ENCODE measurements at places on chromosomes 2 and 18. TPM values are rescaled to one million over a fixed set of nuclear protein-coding genes. Genes with fewer than 3 reads are reported as not detected.

GRCh38 chr2:233418052-233418760 lies 63.9 kb downstream of the DGKD start:
- no peak for DNase-seq

DNA sequence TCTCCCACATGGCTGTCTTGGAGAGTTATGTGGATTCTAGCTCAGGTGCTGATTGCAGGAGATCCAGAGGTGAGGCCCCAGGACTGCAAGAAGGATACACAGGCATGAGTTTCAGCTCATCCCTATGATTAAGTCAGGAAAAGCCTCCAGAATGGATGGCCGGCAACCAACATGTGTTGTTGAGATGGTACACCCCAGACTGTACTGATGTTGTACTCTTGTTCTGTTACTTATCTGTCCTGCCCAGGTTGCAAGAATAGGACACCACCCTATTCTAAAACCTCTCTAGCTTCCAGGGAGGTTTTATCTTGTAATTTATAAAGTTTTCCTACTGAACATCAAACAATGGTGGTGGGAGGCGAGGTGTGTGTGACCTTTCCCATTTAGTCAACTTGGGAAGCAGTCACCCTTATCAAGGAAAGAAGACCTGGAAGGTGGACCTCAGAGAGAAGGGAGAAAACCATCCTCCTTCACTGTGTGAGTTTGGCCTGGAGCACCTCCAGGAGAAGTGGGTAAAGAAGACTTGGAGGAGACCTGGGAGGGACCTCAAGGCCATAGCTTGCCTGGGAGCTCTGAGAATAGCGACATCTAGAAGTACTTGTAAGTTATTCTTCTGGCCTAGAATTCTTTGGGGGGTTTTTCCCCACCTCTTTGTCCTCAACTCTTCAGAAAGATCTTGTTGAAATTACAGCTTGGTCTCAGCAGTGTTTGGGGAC lies 8.6 kb downstream of the FAM124B start:
- DNase-seq: no peak

DNA sequence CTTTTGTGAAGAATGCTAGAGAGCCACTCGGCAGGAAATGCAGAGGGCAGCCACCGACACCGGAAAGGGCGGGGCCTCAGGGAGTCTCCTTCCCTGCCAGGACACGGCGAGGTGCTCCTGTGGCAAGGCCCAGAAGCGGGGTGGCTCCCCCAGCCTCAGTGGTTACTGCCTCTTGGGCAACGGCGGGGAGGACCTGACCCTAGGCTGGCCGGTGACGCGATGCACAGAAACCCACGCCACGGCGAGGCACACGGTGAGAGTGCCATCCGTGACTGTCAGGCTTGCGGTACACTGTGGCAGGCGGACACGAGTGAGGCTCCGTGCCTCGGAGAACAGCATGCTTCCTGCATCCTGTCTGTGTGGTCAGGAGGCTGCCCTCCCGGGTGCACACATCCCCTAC lies 47.8 kb downstream of the ZAP70 start:
- peak; percentile 47 for DNase-seq

DNA sequence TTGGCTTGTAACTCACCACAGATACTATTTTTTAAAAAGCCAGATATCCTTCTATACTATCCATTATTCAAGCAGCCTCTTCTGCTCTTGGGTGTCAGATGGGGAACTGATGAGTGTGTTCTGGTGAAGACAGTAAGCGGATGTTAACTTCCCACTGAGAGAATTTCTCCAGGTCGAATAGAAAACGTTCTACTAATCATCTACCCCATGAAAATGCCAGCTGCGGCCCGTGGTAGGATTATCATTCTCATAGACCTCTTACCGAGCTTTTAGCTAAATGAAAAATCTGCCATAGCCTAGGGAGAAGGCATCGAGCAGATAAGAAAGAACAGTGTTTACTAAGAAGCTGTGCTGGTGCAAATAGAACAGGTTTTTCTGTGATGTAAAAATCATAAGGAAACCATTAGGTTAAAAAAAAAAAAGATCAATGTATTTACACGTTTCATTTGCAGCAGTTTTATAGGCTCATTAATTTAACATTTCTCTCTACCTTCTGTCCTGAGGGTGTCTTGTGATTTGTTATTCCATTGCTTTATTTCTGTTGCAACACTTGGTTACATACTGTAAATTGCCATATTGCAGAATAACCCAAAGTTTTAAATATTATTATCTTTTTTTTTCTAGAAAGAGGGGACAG lies 1521.5 kb upstream of the ZEB2 start:
- no peak for DNase-seq

MAP3K19 gene
- not detected for polyA plus RNA-seq

- no peak for DNase-seq
These were observed 75.6 kb downstream of the ATL2 start for GRCh38 chr2:38301340-38301968.

- DNase-seq: no peak
These were observed 384.5 kb upstream of the MEIS1 start for GRCh38 chr2:66050392-66050791.

DNA sequence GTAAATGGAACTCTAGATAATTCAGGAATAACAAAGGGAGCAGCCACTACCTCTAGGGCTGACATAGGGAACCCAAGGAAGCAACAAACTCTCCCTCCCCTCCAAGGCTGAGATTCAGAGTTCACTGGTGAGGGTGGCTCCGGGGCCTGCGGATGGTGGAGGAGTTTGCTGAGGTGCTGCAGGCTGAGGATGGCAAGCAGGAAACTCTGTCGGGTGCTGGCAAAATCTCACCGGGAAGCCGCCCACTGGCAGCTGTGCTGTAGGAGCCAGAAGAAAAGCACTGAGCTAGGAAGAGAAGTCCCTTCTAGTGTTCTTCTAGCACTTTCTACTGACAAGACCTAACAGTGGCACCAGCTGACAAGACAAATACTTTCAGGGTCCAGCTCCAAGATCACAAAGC lies 12.5 kb upstream of the HAAO start:
- DNase-seq: no peak

MOGAT1 gene
- not detected for polyA plus RNA-seq

ERFE gene
- polyA plus RNA-seq: not detected

DNA sequence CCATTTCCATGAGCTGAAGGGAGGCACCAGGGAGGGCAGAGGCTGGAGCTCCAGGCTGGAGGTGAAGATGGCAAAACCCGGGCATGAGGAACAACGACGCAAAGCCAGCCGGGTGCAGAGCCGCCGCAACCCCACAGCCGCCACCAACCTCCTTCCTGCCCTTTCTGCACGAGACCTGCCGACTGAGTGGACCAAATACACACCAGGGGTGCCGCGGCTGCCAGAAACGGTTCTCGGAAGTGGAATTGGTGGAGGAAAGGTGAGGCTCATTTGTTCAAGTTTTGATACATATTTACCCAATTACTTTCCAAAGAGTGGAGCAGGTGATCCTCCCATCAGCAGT lies 8.4 kb upstream of the CIDEA start:
- no peak for DNase-seq

PSMD1 gene
- 54.3 TPM for polyA plus RNA-seq

DNA sequence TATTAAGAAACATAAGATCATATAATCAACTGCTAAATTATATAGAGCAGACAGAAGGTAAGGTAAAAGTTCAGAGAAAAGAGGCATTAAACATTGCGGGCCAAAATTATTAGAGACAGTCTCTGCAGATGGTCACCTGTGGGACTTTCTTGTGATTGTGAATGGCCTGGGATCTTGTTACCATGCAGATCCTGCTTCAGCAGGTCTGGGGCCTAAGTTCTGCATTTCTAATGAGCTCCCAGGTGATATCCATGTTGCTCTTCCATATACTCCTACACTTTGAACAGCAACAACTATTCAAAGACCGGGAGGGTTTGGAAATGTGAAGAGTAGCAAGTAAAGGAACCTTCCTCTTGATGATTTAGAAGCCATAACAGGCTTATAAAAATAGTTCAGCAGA lies 8.5 kb upstream of the ETAA1 start:
- DNase-seq: no peak

DNA sequence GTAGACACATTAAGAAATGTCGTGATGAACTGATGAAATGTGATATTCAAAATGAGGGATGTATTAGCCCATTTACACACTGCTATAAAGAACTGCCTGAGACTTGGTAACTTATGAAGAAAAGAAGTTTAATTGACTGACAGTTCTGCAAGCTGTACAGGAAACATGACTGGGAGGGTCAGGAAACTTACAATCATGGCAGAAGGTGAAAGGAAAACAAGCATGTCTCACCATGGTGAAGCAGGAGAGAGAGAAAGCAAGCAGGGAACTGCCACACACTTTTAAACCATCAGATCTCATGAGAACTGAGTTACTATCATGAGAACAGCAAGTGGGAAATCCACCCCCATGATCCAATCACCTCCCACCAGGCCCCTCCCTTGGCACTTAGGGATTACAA lies 1010.8 kb upstream of the CELF4 start:
- DNase-seq: peak; percentile 6

DNA sequence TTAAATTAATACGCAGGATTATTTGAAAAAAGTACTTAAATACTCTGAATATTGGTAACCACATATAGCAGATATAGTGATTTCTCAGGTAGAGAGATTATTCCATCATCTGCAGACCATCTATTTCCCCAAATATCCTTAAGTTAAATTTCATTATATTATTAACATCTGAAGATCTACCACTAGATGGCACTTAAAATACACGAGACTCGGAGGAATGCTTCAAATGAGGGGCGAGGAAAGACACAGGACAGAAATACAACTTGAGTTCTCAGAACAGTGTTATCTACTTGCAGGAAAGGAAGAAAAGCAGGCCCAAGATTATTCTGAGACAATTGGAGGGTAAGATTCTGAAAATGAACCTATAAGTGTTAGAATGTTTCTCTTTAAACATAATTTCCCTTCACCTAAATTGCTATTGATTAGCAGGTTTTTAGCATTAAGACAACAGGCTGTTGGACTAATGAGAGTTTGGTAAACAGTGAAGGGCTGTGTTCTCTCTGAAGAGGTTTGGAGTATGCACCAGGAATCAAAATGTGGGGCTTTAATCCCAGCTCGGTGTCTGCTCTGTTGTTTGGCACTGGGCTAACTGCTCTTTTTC lies 76.9 kb upstream of the GCFC2 start:
- DNase-seq: no peak

- no peak for DNase-seq
These were observed 101.0 kb upstream of the DNAJC10 start for GRCh38 chr2:182615036-182615435.

GRCh38 chr2:227462972-227463931 lies 8.7 kb upstream of the AGFG1 start:
- no peak for DNase-seq

DNA sequence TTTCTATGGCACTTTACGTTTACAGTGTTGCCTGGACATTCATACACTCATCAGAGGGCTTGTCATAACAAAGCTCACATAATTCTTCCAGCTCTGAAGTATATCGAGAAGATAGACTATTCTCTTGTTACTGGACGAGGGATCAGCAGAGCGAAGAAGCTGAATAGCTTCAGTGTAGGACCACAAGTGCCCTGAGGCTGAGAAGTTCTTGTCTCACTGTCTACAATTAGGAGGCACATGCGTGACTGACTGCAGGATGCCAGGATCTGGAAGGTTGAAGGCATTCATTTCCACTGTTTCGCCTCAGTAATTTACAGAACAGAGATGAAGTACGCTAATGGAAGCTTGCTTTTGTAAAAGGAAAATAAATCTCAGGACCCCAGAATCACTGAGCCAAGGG lies 9.6 kb downstream of the SH3YL1 start:
- DNase-seq: no peak

NT5C1B gene
- polyA plus RNA-seq: 0.57 TPM

GRCh38 chr2:127591221-127591923 lies 54.6 kb upstream of the GPR17 start:
- DNase-seq: peak; percentile 68

DNAJC5G gene
- not detected for polyA plus RNA-seq

DNA sequence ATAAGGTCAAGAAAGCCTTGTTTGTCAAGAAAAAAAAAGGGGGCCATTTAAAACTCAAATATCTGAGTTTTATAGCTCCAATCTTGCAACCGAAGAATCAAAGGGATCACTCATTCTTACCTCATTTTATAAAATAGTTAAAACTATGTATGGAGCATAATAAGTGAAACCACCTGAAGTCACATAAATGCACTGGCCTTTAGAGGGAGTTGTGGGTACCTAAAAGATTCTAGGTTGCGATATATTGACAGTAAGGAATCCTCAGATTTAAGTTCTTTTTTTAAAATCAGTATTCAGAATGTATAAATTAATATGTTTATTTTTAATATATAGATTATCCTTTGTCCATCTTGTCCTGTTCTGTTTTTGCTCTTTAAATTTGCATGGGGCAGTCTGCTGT lies 3.4 kb downstream of the ARHGAP28 start:
- DNase-seq: no peak

- DNase-seq: no peak
These were observed 978.1 kb upstream of the CDH2 start for GRCh38 chr18:29154758-29155725.

IL36A gene
- polyA plus RNA-seq: not detected

DNA sequence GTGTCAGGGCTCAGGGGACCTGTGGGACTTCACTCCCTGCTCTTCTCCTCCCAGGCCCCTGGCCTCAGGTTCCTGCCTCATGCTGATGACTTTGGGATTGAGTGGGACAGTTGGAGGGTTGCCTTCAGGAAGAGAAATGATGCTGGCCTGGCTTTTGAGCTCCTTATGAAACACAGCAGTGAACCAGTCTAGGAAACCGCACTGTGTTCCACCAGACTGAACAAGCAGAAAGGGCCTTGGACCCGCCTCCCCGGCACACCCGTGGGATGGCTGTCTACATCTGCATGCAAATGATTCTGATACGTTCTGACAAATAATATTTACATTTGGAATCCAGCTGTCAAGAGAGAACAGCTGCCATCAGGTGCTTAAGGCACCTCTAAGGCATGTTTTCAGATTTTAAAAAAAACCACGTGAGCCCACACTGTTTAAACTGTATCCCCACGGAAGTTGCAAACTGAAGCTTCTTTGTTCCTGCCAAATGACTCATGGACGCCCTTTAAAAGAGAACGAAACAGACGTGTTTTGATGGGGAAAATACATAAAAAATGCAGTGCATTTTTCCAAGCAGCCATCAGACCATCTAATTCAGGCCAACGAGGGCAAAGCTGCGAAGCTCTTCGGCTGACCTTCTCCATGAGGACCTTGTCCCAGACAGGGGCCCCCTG lies 27.6 kb upstream of the ASAP2 start:
- no peak for DNase-seq

DNA sequence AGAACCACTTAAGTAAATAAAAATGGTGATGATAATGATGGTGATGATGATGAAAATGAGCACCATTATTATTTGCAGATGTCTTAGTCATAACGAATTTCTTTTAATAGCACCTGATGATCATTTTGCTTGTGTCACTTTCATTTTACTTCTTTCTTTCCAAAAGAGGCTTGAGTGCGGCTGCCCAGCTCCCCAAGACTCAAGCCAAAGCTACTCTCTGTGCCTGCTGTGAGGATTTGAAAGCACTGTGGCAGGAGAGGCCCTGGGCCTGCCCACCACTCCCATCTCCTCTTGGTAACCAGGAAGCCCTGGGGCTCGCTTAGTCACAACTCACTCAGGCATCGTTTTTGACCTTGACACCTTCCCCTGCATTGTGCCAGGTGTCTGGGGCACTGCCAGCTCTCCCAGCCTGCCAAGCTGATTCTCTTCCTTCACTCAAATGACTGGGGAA lies 41.2 kb downstream of the RPL37A start:
- DNase-seq: no peak

CLASP1 gene
- 10.8 TPM for polyA plus RNA-seq

SLC11A1 gene
- 0.90 TPM for polyA plus RNA-seq

PROKR1 gene
- polyA plus RNA-seq: not detected

All from naive thymus-derived CD8-positive, alpha-beta T cell (primary cell).